Activated T-cell treated with anti-CD3 and anti-CD28 coated beads, Interleukin-2, amount 50 U/mL, for 4 hours (primary cell): ENCODE measurements at places on chromosomes 11 and 22. TPM values are rescaled to one million over a fixed set of nuclear protein-coding genes. Genes with fewer than 3 reads are reported as not detected.

DNA sequence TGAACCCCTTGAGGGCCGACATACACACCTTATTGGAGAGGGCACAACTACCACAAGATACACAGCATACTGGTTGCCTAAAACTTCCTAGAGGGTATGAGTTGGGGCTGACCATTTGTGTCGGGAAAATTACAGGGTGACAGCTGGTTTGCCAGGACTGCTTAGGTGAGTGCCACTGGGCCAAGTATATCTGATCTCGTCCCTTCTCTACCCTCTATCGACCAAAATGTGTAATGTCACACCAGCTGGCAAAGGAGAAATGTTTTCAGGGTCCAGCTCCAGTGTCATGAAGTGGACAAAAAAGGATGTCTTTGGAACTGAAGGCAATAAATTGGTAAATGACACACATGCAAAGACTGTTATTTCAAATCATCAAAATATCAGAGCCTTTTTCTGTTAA is 126.1 kb downstream of the PGR start:
- no peak for DNase-seq

Gene OR5J2
- not detected for total RNA-seq

Gene API5
- 216 TPM for total RNA-seq

Gene APOBEC3B
- total RNA-seq, result 2.1 TPM

Gene SLC22A12
- not detected for total RNA-seq

DNA sequence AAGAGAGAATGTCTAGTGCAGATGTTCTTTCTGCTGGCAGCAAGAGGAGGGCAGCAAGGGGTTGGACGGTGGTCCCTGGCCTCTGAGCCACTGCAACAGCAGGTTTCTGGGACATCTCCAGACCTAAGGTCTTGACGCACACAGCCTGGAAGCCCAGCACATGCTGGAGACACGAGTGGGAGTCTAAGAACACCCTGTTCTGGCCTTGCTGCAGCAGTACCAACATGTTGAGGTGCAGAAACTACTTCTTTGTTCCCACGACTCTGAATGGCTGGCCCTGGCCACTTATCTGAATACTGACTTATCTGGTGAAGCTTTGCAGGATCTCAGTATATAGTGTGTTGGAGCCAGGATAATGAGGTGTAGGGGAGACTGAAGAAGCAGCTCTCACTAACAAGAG is 6.8 kb downstream of the MICAL2 start:
- DNase-seq, result no peak

Gene PGM2L1
- 8.7 TPM for total RNA-seq

Gene AHNAK
- 13.3 TPM for total RNA-seq

Gene PTGDR2
- 0.45 TPM for total RNA-seq

Gene GPR83
- total RNA-seq, result not detected

DNA sequence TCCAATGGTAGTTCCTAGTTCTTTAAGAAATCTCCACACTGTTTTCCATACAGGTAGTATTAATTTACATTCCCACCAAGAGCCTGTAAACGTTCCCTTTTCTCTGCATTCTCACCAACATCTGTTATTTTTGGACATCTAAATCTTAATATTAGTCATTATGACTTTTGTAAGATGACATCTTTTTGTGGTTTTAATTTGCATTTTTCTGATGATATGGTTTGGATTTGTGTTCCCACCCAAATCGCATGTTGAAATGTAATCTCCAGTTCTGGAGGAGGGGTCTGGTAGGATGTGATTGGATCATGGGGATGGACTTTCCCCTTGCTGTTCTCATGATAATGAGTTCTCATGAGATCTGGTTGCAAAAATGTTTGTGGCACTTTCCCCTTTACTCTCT is 89.0 kb downstream of the MUC15 start:
- DNase-seq, result no peak

DNA sequence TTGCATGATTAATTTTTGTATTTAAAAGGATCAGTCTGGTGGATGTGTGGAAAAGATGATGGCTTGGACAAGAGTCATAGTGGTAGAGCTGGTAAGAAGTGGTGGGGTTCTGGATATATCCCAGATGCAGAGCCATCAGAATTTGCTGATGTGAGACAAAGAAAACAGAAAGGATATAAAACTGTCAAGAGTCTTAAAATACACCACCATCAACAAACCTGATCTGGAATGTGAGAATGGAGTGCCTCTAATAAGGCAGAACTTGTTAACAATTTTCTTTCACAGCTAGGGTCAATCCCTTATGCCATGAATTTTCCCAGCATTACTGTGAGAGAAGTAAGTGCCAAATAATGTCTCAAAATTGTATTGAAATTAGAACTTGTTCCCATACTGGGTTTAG is 215.4 kb downstream of the METTL15 start:
- DNase-seq, result no peak

DNA sequence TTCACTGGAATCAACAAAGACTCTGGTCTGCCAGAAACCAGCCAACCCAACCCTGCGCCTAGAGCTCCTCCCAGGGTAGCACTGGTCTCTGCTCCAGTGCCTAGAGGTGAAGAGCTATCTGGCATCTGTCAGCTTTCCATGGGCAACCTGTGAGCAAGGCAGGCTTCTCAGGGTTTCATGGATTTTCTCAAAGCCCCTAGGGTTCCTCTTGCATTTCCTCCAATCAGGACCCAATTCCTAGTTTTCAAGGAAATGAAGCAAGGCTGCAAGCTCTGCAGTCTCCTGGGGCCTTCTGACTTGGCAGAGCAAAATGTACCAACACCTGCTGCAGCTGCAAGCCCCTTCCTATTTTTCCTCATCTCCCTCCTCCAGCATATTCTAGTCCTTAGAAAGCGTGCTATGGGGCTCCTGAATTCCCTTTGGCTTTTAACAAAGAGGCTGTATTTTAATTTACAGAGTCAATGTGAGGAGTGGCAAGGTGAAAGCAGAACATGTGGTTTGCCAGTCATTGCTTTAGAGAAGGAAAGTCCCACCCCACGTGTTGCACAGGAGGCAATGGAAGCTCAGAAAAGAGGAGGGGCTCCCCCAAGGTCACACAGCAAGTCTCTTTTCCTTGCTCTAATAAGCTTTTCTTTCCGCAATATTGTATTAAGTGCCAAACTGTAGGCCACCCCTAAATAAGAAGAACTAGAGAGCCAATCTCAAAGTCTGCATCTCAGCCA is 33.0 kb upstream of the RIC3 start:
- DNase-seq, result no peak

Gene MMP27
- not detected for total RNA-seq

Gene EWSR1
- total RNA-seq, result 522 TPM

DNA sequence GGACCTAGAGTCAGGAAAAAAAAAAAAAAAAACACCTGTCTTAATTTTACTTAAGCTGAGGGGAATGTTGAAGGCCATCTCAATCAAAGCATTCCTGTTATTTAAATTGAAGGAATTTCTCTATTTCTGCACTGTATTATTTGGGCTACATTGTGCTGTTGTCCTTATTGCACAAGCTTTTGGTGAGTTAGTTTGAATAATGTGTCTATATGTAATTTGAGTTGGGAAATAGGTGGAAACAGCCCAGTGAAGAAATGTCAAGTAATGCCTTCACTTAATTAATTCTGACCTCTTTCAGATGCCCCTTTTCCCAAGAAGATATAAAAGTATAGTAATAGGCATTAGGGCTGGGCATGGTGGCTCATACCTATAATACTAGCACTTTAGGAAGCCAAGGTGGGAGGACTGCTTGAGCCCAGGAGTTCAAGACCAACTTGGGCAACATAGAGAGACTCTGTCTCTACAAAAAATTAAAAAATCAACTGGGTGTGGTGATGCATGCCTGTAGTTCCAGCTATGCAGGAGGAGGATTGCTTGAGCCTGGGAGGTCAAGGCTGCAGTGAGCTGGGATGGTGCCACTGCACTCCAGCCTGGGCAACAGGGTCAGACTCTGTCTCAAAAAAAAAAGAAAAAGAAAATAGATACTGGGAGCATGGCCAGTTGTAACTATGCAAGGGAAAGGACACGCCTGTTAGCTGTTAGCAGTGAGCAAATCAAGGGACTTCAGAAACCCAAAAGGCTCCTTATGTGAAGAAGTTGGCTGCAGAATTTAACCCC is 34.9 kb downstream of the OR10A6 start:
- DNase-seq, result no peak

Gene OR51B2
- total RNA-seq, result not detected

- no peak for DNase-seq
These were observed 14.3 kb upstream of the ACCSL start for GRCh38 chr11:44033411-44033850.

Gene SYT12
- total RNA-seq, result 0.08 TPM

DNA sequence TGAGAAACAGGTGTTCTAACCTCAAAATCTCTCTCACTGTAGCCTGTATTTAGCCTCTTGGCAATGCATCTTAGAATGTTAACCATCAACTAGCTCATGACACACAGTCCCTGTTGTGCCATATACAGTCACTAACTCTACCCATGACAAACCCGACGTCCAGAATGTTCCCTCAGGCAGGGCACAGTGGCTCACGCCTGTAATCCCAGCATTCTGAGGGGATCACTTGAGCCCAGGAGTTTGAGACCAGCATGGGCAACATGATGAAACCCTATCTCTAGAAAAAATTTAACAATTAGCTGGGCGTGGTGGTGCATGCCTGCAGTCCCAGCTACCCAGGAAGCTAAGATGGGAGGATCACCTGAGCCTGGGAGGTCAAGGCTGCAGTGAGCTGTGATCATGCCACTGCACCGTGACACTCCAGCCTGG is 18.2 kb upstream of the CCDC34 start:
- DNase-seq, result no peak

Gene DEPDC7
- total RNA-seq, result 2.2 TPM

Gene KCNE3
- not detected for total RNA-seq

DNA sequence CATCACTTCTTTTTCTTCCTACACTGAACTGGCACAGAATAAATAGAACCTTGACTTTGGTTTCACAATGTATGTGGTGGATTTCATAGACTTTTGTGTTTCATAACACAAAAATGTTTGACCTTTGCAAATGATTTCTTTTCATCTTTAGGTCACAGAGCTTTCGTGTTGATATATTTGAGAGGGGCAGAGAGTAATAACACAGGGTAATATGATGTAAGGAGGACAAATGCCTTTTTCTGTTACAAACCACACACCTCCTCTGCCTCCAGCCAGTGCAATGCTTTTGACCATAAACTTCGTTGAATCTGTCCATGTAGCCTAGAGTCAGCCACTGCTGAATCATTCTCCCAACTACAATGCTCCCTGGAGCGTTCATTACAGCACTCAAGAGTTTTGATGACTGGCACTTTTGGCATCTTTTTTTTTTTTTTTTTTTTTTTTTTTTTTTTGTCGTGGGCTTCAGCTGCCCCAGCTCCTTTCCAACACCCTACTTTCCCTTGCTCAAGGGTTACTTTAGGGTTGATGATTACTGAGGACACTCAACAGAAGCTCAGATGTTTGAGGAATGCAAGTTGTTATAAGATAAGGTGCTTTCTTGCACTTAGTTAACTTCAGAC is 11.4 kb upstream of the CAT start:
- DNase-seq, result no peak

Gene PHF21B
- total RNA-seq, result not detected

GRCh38 chr11:7604331-7604955 is 68.9 kb downstream of the CYB5R2 start:
- DNase-seq, result no peak

Gene TMEM218
- 13.1 TPM for total RNA-seq

DNA sequence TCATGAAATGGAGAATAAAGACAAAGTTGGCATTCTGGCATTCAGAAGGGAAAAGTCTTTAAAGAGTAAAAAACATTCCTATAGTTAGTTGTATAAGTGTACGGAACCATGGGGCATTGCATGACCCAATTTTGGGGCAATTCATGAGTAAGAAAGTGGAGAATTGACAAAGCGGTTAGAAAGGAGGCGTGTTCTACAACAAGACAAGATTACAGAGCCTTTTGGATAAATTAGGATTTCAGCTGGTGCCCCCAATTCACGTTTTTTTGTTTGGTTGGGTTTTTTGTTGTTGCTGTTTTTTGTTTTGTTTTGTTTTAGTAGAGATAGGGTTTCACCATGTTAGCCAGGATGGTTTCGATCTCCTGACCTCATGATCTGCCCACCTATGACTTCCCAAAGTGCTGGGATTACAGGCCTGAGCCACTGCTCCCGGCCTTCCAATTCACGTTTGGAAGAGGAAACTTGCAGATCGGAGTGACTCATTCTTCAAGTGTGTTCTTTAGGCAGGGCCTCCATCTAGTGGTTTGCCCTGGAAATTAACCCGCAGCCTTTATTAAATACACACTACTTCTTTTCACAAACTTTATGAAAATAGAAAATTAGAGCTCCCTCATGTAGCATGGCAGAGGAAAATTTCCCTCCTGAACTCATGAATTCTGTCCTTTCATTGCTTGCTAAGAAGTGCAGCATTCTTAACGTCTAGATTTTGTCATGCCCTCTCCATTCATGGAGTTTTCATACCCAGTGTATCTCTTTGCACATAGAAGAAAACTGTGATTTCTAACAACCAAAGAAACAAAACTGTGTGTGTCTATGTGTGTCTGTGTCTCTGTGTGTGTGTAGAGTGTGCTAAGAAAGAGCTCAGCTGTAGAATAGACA is 118.1 kb downstream of the BBOX1 start:
- DNase-seq, result no peak

- DNase-seq, result no peak
These were observed 936 bp downstream of the BRD1 start for GRCh38 chr22:49826603-49827270.

- no peak for DNase-seq
These were observed 49.9 kb upstream of the CDON start for GRCh38 chr11:126112547-126112946.

- DNase-seq, result no peak
These were observed 29.8 kb downstream of the SGSM3 start for GRCh38 chr22:40400159-40400558.

GRCh38 chr22:42346722-42347121 is 76.3 kb upstream of the TCF20 start:
- DNase-seq, result no peak

Gene PLA2G3
- total RNA-seq, result not detected

Gene TMPRSS6
- 0.89 TPM for total RNA-seq

DNA sequence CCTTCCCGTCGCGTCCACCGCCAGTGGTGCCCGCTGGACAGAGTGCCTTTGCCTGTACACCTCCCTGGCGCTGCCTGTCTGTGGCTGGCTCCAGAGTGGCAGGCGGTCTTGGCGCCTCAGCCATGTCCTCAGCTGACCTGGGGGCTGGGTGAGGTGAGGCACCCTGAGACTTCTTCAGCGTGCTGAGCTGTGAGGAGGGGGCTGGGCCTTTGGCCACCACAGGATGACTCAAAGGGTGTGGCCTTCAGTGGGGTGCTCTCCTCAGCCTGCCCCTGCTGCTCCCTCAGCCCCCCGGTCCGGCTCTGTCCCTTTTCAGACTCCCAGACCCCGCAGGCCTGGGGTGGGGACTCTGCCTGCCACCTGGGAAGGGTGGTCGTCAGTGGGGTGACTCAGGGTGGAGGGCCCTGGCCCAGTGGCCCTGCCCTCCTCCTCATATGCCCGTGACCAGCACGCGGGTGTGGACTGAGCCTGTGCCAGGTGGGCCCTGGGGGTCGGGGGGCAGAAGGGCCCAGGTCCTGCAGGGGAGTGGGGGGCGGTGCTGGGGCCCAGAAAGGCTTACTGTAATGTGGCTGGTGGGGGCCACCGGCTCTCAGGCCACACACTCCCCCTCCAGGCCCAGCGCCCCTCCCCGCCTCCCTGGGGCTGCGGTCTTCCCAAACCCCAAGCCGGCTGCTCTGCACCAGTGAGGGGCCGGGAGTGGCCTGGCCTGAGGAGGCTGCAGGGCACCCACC is 15.9 kb downstream of the CRELD2 start:
- no peak for DNase-seq

GRCh38 chr11:117876059-117876340 is 458 bp downstream of the FXYD6 start:
- DNase-seq, result no peak

- no peak for DNase-seq
These were observed 20.1 kb downstream of the ADA2 start for GRCh38 chr22:17199003-17199731.

Gene IL18
- total RNA-seq, result not detected

GRCh38 chr11:31817054-31817620 is 6.0 kb upstream of the PAX6 start:
- DNase-seq, result no peak
